CD4-positive, alpha-beta T cell treated with Interleukin-10 for 1 hour (primary cell): ENCODE measurements at places on chromosomes 1 and 21.

GRCh38 chr1:53957194-53957818 lies 11.2 kb downstream of the LRRC42 start:
- no peak for DNase-seq

DNA sequence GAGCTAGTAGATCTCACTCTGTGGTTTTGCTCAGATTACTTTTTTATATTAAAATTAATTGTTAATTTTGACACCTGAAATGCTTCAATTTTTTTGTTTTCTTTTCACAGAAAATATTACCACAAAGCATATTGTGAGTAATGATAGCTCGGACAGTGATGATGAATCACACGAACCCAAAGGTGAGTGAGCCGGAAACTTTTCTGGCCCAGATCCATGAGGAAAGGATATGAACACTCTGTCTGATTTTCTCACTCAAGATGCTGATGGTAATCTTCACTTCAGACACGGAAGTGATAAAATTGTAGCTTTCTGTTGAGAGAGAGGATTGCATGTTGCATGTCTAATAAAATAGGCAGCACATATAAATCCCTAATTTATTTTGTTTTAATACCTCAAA lies 121.8 kb downstream of the PLA2G4A start:
- no peak for DNase-seq

DNA sequence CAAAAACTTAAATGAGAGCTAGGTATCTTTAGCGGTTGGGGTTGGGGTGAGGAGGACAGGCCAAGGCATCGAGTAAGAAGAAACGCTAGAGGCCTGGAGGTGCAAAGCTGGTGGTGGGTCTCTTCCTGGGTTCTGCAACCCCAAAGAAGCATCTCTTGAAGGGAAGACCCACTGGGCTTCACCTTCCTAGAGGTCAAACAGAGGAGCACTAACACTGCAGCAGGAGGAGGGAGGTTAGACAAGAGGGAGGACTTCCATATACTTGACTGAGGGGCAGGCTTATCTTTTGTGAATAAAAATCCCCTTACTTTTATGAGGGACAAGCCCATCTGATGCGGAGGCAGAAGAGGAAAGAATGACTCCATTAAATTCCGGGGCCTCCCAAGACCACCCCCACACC lies 2.5 kb downstream of the MEX3A start:
- no peak for DNase-seq

GRCh38 chr1:50111503-50111902 lies 2.8 kb downstream of the ELAVL4 start:
- no peak for DNase-seq

GRCh38 chr1:110787328-110788071 lies 85.4 kb upstream of the CD53 start:
- peak; percentile 63 for DNase-seq

- DNase-seq, result no peak
Measured at GRCh38 chr21:42160765-42161164, 58.2 kb upstream of the ABCG1 start.
